ENCODE measurements at places on chromosomes 3 and 15. TPM values are rescaled to one million over a fixed set of nuclear protein-coding genes. Genes with fewer than 3 reads are reported as not detected.

Gene CHRFAM7A
- not detected for total RNA-seq

Gene AGBL1
- total RNA-seq = not detected

Gene GCSAM
- total RNA-seq = 0.48 TPM

Gene IL1RAP
- total RNA-seq = 42.4 TPM

Gene PLCH1
- under 0.01 TPM for total RNA-seq

Gene GPR62
- not detected for total RNA-seq

Gene STRIT1
- not detected for total RNA-seq

Gene TMEM158
- total RNA-seq = 1.5 TPM

Gene PPP1R14D
- total RNA-seq = not detected

Gene QRICH1
- 55.6 TPM for total RNA-seq

Gene IQCF5
- not detected for total RNA-seq

Gene NUP210
- 2.9 TPM for total RNA-seq

Gene DOCK3
- 0.24 TPM for total RNA-seq

Gene CFAP100
- total RNA-seq = not detected

Gene COX5A
- total RNA-seq = 40.0 TPM

Gene ITIH1
- total RNA-seq = not detected

Gene FAM131A
- total RNA-seq = 27.5 TPM

Gene BRPF1
- total RNA-seq = 14.5 TPM

Gene CLDN1
- total RNA-seq = 24.5 TPM

Gene SLITRK3
- total RNA-seq = not detected

Gene PGBD4
- total RNA-seq = 1.5 TPM

Gene GOLGA6L9
- 1.1 TPM for total RNA-seq

Gene RARB
- total RNA-seq = 0.96 TPM

Gene FOXB1
- total RNA-seq = not detected

Gene TGM4
- total RNA-seq = 0.48 TPM
